Fibroblast of skin of back (primary cell): ENCODE measurements at places on chromosomes 11 and 22.
A peak's percentile ranks its signal among the peaks of the same experiment; 100 is the strongest.

DNA sequence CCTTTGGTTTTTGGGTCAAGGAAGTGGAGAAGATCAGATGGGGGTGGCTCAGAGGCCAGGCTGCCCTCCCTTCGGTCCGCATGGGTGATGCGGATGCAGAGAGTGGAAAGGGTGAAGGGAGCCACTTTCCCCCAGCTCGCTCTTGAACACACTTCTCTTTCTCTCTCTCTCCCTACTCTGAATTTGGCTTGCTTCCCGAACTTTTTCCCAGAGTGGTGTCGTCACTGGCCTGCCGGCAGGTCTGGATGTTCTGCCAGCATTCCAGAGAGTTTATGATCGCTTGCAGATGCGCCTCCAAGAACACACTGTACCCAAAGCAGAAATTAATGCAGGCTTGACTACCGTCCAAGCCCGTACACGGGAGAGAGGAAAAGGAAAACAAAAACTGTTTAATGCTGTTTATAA lies 103.2 kb downstream of the ZBTB16 start:
- DNase-seq, result peak; percentile 88

DNA sequence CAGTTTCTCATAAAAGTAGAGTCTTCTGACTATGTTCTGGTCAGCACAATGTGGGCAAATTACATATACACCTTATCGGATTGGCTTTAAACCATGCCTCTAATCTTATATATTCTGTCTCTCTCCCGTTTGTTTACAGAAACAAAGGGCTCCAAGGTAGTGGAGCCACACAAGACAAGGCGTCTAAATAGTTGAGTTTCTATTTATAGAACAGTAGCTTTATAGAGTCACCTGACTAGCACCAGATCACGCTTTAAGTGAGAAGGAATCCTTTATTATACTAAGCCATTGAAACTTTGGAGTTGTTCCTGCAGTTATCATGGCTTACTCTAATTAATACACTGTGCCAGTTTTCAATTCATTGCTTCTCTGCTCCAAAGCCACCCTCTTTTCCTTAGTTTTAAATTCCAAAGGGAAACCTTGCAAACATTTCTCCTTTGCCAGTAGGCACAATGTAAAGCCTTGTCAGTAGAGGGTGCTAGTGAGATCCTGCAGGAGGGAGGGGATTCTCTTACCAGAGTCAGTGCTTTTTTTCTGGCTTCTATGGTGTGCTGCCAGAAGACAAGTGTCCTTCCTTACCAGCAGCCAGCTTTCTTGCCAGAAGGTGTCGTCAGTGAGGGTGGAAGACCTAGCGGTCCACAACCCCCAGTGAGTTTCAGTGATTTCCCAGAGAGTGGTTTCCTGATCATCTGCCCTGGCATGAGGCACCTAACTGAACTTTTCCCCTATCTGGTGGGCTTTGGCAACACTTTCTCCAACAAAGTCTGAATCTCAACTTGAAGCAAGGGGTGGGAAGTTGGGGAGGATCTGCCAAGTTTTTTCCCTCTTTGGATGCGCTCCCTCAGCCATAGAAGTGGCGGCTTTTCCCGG lies 71.7 kb downstream of the RAB38 start:
- DNase-seq, result peak; percentile 48

GRCh38 chr22:27331526-27332281 lies 469.9 kb downstream of the MN1 start:
- peak; percentile 45 for DNase-seq

- peak; percentile 17 for DNase-seq
Measured at GRCh38 chr22:26169315-26170111, at the start of gene SEZ6L. TSS of gene SEZ6L (plus strand) at chr22:26169462. CDS start at chr22:26169670, 208 bp downstream.

DNA sequence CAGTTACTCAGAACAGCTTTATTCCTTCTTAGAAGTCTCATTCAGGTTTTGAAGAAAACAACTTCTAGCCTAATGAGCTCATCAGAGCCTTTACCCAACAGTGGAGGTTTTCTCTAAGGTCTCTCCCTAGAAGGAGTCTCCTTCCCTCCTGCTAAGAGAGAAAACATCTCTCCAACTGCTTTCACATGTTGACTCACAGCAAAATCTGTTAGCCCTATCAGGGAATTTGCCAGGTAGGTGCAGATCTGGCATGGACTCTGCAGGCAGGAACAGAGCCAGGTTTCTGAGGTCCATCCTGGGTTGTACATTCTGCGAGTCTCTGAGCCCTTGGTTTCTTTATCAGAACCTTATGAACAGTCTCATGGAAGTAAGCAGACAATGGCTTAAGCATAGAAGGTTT lies 214.4 kb downstream of the HIPK3 start:
- no peak for DNase-seq

GRCh38 chr11:103370076-103370475 lies 260.9 kb downstream of the DYNC2H1 start:
- DNase-seq, result no peak

- DNase-seq, result no peak
Measured at GRCh38 chr11:93729129-93729616, 12.1 kb downstream of the TAF1D start.

DNA sequence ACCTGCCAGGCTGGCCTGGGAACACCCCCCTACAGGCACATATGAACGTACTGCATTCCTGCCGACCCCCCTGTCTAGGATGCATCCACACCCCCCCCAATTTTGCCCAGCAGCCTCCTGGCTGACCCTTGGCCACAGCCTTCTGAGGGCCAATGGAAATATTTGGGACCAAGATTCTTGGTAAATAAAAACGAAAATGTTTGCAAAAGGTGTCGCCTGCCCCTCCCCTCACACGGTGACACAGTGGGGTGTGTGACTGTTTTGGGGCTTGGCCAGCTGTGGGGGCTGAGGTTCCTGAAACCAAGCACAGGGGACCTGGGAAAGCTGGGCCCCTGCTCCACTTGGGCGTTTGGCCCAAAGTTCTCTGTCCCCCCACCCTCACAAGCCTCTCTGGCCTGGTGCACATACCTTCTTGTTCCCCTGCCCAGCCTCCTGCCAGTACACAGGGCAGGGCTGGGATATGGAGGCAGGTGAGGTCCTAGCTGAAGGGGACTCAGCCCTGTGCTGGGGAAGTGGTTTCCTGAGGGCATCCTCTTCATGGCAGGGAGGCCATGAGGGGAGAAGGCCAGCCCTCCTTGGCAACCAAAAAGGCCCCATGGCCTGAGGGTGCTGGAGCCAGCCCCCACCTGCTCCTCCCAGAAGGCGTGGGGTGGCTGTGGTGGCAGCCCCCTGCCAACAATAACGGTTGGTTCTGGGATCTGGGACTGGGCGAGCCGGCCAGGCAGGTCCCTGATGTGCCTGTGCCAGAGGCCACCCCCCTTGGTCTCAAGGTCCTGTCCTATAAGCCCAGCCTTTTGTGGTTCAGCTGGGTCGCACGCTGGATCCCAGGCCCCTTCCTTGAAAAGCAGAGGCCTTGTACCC lies 2.1 kb upstream of the CRACR2B start:
- no peak for DNase-seq

DNA sequence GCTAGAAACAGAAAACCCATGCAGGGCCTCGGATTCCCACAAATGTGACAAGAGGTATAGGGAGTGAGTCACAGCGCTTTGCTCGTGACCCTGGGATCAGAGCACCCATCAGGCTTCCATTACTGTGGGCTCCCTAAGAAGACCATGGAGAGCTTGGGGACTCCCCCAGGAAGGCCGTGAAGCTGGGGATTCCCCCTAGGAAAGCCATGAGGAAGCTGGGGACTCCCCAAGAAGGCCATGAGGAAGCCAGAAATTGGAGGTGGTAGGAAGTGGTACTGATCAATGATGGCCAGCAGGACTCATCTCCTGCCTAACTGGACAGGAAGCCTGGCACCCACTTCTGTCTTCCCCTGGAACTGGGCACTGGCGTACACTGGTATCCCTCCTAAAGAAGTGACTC lies 10.1 kb upstream of the DCPS start:
- DNase-seq, result no peak

GRCh38 chr11:83070044-83070701 lies 1.5 kb downstream of the RAB30 start:
- DNase-seq, result peak; percentile 83

DNA sequence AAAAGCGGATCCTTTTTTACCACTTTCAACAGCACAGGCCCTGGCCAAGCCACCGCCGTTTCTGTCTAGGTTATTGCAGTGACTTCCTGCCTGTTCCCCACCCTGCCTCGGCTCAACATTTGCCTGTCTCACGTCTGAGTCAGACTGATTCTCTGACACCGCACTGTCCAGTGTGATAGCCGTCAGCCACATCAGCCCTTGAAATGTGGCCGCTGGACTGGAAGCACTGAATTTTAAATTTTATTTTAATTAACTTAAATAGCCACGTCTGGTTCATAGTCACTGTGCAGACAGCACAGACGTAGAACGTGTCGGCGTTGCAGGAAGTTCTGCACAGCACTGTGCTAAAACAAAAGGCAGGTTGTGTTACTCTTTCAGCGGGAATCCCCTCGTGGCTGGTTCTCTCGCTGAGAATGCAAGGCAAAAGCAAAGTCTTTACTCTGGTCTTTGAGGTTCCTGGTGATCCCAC lies 56.3 kb upstream of the ADSL start:
- DNase-seq, result no peak

- DNase-seq, result peak; percentile 24
Measured at GRCh38 chr11:131737357-131737756, 366.9 kb downstream of the NTM start.

DNA sequence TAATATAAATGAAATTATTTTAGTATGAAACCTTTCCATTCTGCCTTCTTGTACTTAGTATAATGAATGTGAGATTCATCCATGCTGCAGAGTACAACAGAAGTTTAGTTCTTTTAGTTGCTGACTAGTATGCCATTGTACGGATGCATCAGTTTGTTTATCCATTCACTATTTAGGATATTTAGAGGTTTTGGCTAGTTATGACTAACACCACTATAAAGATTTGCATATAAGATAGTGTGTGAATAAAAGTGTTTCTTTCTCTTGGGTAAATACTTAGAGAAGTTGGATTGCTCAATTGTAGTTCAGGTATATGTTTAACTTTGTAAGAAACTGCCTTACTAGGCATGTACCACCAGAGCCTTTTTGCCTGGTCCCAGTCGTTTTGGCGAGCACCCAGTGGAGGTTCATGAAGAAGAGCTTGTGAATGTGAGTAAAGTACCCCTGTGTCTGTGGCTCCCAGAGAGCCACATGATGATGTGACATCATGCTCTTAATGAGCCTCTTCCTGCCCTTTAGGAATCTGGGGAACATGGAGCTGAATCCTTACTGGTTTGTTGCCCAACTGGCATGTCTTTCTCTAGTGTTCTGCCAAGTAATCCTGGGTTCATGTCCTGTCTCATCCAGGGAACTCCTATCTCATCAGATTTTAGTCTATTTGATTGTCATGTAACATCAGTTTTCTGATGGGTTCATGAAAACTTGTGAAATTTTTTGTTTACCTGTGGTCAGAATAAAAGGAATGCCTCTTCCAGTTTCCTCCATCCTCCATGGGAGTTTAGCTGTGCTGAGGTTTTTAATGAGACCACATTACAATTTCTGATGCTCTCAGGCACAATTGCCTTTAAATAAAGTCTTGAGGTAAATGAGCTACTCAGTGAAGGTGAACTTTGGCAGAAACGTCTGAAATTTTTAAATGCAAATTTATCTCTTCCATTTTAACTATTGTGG lies 234.8 kb downstream of the CASP12 start:
- DNase-seq, result peak; percentile 10

DNA sequence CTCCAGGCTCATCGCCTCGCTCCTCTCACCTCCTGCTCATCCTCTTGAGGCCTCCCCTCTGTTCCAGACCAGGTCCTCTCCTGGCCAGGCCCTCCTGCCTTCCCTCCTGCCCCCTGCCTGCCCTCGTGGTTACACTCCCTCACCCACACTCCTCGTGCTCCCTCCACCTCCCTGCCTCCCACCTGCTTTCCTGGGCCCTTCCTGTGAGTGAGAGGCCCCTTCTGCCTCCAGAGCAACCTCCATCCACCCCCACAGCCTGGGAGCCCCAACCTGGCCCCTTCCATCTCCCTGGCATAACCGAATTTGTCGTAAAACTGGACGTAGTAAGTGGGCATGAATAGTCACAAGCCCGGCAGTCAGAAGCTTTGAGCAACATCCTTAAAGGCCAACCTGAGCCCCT lies 4.5 kb downstream of the APOBEC3G start:
- no peak for DNase-seq

DNA sequence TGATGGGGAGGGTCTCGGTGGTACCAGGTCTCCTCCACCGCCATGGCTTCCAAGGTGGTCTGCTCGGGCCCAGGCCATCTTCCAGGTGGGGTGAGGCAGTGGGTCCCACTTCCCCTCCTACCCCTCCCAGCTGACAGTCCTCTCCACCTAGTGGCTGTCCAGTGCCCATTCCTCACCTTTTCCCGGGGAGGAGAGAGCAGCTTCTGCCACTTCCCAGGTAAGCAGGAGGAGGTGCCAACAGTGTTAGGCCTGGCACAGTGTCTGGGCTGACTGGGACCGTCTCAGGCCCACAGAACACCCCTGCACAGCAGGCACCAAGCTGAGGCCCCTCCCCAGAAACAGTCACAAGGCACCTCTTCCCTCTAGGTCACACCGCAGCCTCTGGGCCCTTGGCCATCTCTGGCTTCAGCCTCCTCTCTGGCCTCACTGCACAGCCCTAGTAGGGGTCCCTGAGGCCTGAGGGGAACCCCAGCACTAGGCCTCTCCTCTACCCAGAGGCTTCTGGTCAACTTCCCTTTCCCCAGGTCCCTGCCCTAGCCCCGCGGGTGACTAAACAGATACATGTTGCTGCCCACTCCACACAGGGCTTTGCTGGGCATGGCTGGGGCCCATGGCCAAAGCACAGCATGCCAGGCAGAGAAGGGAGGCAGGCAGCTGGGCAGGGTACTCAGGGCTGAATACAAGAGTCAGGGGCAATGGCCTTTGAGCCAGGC lies 2.3 kb upstream of the ANKRD13D start:
- no peak for DNase-seq

GRCh38 chr22:30187529-30188407 lies 58.8 kb downstream of the LIF start:
- no peak for DNase-seq

GRCh38 chr22:29623553-29624169 lies 20.2 kb downstream of the NF2 start:
- DNase-seq, result no peak

- DNase-seq, result no peak
Measured at GRCh38 chr22:23277583-23278295, 97.4 kb downstream of the BCR start.

- DNase-seq, result peak; percentile 44
Measured at GRCh38 chr11:133951327-133952198, 5.2 kb downstream of the IGSF9B start.

GRCh38 chr11:64558869-64559268 lies 32.2 kb upstream of the SLC22A12 start:
- DNase-seq, result no peak

- no peak for DNase-seq
Measured at GRCh38 chr11:34685864-34686263, 65.0 kb downstream of the EHF start.

DNA sequence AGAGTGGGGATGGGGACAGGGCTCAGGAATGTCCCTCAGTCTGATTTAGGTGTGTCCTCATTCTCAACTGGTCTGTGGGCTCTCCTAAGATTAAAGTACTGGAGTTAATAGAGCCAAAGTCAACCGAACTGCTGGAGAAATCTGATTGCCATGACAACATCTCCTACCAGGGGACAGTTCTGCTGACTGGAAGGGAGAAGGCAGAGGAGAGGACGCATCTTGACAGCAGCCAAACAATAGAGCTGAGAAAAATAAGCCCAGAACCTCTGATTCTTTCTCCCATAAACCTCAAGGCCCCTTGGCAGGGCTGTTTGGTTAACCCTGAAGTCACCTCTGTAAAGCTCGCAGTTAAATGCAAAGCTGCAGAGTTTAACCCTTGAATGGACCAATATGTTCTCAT lies 2.8 kb downstream of the KCTD14 start:
- no peak for DNase-seq
